Activated CD8-positive, alpha-beta memory T cell treated with anti-CD3 and anti-CD28 coated beads for 4 hours (primary cell): ENCODE measurements at places on chromosomes 13 and 19.

GRCh38 chr19:55585658-55586339 lies 5.2 kb upstream of the ZNF579 start:
- no peak for DNase-seq

DNA sequence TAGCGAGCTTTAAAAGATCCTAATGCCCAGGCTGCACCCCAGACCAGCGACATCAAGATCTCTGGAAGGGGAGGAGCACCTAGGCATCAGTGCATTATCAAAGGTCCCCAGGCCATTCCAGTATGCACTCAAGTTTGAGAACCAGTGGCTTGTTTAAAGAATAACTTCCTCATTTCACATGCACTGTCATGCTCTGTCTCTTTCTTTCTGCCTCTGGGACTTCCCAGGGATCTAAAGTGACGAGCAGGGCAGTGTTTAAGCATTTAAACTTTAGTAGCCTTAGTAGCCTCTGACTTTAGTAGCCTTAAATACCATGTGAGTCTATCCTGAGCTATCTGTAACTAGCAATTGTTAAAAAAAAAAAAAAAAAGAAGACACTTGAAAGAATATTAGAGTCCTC lies 8.9 kb upstream of the FARP1 start:
- DNase-seq = no peak

DNA sequence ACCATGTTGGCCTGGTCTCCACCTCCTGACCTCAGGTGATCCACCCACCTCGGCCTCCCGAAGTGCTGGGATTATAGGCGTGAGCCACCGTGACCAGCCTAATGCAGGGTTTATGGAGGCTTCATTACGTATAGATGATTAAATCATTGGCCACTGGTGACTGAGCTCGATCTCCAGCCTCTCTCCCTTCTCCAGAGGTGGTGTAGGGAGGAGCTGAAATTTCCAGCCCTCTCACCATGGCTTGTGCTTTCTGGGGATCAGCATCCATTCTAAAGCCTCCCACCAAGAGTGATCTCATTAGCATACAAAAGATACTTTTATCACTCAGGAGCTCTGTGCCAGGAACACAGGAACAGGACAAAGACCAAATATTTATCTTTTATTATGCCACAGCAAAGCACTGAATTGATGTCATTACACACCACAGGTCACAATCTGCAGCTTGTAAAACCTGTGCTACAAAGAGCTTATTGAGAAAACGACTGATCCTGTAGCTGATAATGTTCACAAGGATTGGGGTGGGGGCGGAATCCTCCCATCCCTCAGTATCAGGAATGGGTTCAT lies 32.4 kb downstream of the RHPN2 start:
- DNase-seq = no peak

GRCh38 chr13:46383383-46383782 lies 3.7 kb downstream of the RUBCNL start:
- no peak for DNase-seq

- DNase-seq = no peak
Measured at GRCh38 chr13:58300974-58301681, 669.6 kb downstream of the PCDH17 start.
